Kidney (tissue), 22 donors: ENCODE measurements at places on chromosomes 3 and 15. TPM values are rescaled to one million over a fixed set of nuclear protein-coding genes. Genes with fewer than 3 reads are reported as not detected.

The TPM1 gene
- total RNA-seq: 473 TPM

The NECTIN3 gene
- 21.2 TPM for total RNA-seq

The C3orf52 gene
- total RNA-seq: 5.2 TPM

The HTR3E gene
- total RNA-seq: not detected

The USP50 gene
- total RNA-seq: 1.1 TPM

The SLC27A2 gene
- total RNA-seq: 26.5 TPM

The RTP1 gene
- total RNA-seq: not detected

The LINGO1 gene
- 3.9 TPM for total RNA-seq

The EPHA3 gene
- total RNA-seq: 6.5 TPM

The FBXW12 gene
- total RNA-seq: not detected

The GRM2 gene
- 0.57 TPM for total RNA-seq

The TFG gene
- 84.8 TPM for total RNA-seq

The FBN1 gene
- total RNA-seq: 30.8 TPM

The SLC12A1 gene
- 201 TPM for total RNA-seq

The SCAANT1 gene
- total RNA-seq: not detected

The IMPG2 gene
- total RNA-seq: 0.85 TPM

The ITGB5 gene
- total RNA-seq: 115 TPM

The MFN1 gene
- total RNA-seq: 50.2 TPM

The ABI3BP gene
- 160 TPM for total RNA-seq

The PCOLCE2 gene
- total RNA-seq: 1.9 TPM

The GOLGA8S gene
- 0.60 TPM for total RNA-seq

The LEKR1 gene
- total RNA-seq: 1.6 TPM

The PAQR9 gene
- total RNA-seq: 0.09 TPM

The KLHL40 gene
- total RNA-seq: not detected

The FEM1B gene
- 47.6 TPM for total RNA-seq

The TRAK1 gene
- 41.0 TPM for total RNA-seq

The GHRL gene
- 1.2 TPM for total RNA-seq

The CLSTN2 gene
- 12.0 TPM for total RNA-seq

The ZKSCAN7 gene
- total RNA-seq: 7.9 TPM

The COX5A gene
- total RNA-seq: 150 TPM

The CAMKV gene
- total RNA-seq: 0.16 TPM

The LRTM1 gene
- not detected for total RNA-seq

The ROBO2 gene
- 1.3 TPM for total RNA-seq

The MRPS25 gene
- total RNA-seq: 57.2 TPM

The ACY1 gene
- 68.1 TPM for total RNA-seq

The PROK2 gene
- total RNA-seq: 0.25 TPM

The BRK1 gene
- 130 TPM for total RNA-seq

The ZNF80 gene
- total RNA-seq: 0.28 TPM

The APOD gene
- 24.4 TPM for total RNA-seq

The CNTN4 gene
- 13.4 TPM for total RNA-seq

The MESP2 gene
- 0.47 TPM for total RNA-seq

The NTRK3 gene
- total RNA-seq: 25.5 TPM

The NEK10 gene
- total RNA-seq: 4.1 TPM

The RAB8B gene
- total RNA-seq: 33.6 TPM

The SELENOK gene
- total RNA-seq: 51.0 TPM

The ITGA11 gene
- 11.1 TPM for total RNA-seq

The FBLN2 gene
- total RNA-seq: 43.4 TPM

The SATB1 gene
- total RNA-seq: 22.2 TPM

The IQCH gene
- 7.7 TPM for total RNA-seq

The GP9 gene
- total RNA-seq: not detected

The IL20RB gene
- 0.79 TPM for total RNA-seq

The ANKDD1A gene
- total RNA-seq: 8.0 TPM

The SI gene
- not detected for total RNA-seq

The RAB5A gene
- total RNA-seq: 76.9 TPM

The RTP3 gene
- total RNA-seq: not detected

The PODXL2 gene
- total RNA-seq: 7.4 TPM

The ADAMTSL3 gene
- 23.4 TPM for total RNA-seq
